Fibroblast of the aortic adventitia (primary cell): ENCODE measurements at places on chromosomes 11 and 22.

GRCh38 chr11:108922241-108922640 is 257.4 kb downstream of the DDX10 start:
- DNase-seq = no peak

GRCh38 chr11:28697920-28698827 is 590.0 kb downstream of the METTL15 start:
- peak; percentile 77 for DNase-seq

GRCh38 chr11:95296165-95296564 is 65.2 kb upstream of the SESN3 start:
- DNase-seq = no peak

DNA sequence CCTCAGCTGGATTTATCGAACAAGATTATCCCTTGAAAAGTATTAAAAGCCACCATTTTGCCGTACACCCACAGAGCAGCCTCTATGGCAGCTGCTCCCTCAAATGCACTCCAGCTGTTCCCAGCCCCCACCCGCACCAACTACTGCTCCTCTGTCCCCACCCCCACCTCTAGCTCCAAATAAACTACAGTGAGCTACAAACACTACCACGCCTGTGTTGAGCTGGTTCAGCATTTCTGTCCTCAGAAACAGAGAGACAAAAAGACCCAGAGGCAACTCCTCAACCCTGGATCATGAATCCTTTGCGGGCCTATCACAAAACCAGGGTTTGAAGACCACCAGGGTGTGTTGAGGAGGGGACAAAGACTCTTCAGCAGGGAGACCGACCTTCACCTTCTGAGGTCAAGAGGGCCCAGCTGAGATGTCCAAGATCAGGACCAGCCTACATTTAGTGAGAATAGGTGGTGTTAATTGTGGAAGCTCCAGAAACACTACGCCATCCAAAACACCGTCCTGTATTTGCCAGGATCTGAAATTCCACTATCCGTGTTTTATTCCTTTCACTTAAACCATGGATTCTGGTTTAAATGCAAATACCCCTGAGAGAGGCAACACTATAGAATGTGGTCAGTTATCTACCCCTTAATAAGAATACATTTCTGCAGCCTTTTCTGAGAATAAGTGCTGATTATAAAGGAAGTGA is 195.9 kb downstream of the DSCAML1 start:
- DNase-seq = no peak

GRCh38 chr11:28713850-28714249 is 605.7 kb downstream of the METTL15 start:
- DNase-seq = no peak

DNA sequence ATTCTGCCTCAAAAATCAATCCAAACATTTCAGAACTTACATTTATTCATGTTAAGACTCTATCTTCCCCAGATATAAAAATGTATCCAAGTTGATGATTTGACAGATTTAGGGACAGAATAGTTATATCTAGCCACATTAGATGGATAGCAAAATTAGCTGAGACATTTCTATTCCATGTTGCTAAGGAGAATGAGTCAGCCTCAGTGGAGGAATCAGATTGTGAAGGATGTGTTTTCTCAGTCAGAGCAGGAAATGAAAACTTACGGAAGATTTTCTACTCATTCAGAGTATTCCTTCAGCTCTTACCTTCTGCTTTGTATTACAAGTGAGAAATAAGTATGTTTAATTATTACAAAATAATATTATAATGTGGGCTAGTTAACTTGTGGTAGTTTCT is 556.3 kb upstream of the ANO3 start:
- no peak for DNase-seq

- peak; percentile 38 for DNase-seq
These were observed 36.4 kb downstream of the SWAP70 start for GRCh38 chr11:9700105-9700801.

DNA sequence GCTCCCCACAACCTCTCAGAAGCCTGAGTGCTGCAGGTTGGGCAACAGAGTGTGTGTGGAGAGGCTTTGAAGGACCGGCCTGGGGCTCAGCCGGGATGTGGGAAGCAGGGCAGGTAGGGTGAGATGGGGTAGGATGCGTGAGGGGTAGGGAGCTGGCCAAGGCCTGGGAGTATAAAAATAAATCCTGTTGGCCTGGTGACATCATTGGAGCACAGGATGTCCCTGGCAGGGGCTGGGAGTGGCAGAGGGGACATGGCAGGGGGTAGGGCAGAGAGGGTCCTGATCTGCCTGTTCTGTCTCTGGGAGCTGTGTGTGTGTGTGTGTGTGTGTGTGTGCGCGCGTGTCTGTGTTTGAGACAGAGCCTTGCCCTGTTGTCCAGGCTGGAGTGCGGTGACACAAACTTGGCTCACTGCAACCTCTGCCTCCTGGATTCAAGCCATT is 28.6 kb downstream of the TEF start:
- no peak for DNase-seq
